ENCODE measurements at places on chromosomes 2 and 18.
A peak's percentile ranks its signal among the peaks of the same experiment; 100 is the strongest.

DNA sequence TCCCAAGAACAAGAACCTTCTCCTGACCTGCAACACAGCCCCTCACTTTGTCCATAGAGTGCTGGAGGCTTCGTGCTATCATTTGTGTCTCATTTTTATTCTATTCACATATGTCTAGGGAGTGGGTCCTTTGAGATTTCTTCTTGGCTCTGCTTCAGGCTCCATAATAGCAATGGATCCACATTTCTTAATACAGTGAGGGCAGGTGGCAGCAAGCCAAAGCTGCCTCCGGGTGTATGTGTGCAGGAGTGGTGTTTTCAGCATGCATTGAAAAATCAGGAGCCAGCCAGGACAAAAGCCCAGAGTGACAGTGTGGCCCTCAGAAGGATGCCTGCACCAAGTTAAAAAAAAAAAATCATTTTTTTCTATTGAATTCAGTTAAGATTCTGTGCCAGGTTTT is 115.1 kb upstream of the PELI1 start:
- peak; percentile 85 for DNase-seq

GRCh38 chr2:150548527-150548926 is 61.1 kb upstream of the RND3 start:
- DNase-seq: no peak

DNA sequence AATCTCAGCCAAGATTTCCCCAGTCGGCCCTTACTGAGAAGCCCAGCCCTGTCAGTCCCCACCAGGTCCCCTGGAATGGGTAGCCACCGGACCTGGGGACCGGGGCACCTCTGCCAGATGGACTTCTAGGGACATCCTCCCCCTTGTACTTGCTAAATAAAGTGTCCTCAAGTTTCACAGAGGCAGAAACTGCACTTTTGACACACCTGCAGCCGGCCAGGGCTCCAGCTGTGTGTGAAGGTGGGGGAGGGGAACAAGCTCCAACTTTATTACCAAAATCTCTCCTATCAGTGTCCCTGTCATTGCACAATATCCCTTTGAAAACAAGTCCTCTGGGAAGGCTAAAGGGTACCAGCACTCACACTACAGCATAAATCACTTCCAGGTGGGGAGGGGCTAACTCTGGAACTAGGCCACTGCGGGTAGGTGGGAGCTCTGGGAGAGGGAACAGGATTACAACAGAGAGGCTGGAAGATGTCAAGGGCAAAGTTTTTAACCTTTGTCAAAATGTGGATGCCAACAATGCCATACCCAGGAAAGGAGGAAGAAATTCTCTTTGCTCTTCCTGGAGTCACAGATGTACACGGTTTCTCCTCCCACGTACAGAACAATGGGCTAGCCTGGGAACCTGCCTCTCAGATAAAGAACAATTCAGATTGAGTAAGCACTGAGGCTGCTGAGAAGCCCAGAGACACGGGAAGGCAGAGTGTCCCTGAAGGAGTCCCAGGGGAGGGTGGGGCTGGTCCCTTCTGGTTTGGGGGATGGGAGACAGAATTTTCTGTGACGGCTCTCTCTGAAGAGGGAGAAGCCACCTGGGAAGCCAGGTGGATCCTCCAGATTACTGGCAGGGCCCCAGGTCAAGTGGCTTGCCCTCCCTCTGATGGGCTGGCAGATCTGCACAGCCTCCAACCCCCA is 11.0 kb downstream of the SDC1 start:
- DNase-seq: peak; percentile 7

DNA sequence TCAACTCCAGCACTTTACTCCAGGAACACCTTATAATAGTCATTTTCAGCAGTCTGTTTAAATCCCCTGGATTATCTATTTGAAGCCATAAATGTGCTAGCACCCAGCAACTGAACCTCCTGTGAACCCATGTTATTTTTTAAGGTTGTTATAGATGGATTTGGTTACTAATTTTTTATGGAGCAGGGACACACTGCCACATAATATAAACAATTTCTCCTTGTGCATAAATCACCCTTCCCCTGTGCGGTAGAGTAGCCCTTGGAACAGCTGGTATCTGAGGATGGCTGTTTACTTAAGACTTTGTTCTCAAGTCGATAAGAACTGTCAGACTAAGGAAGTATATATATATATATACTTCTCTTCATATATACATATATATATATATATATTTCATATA is 367.4 kb downstream of the EPHA4 start:
- DNase-seq: peak; percentile 71

GRCh38 chr2:124683536-124684428 is 658.7 kb downstream of the CNTNAP5 start:
- DNase-seq: no peak

GRCh38 chr18:36594621-36595020 is 234.2 kb downstream of the TPGS2 start:
- DNase-seq: no peak

DNA sequence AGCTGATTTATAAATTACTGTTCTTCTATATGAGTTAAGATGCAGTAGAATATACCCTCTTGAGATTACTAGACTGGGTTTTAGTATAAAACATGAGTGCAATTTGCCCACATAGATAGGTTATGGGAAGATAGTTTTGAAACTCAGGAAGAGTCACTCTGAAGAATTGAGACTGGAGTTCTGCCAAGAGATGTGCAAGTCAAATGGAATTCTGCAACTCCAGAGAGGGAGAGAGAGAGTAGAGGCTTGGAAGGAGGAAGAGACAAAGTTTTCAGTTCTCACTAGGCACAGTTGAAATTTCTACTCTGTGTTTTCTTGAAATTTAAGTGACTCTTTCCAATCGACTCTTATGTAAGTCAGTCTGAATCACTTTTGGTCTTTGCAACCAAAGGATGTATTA is 878.8 kb downstream of the TSN start:
- DNase-seq: peak; percentile 74

- DNase-seq: no peak
These were observed 253.3 kb downstream of the MREG start for GRCh38 chr2:215760091-215760490.

DNA sequence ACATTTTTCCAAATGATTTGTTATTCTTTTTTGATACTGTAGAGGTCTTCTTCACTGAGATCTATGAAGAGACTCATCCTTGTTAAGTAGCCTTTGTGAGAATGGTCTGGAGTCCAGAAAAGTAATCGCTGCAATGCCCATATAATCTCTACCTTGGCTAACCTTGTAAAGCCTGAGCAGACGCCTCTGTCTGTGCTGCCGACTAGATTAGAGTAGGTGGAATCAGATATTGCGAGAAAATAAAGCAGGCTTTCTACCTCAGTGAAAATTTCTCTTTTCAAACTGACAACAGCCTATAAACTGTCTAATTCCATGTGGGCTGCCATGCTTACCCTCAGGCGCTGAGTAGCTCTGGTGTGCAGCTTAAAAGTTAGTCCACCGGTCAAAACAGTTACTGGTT is 17.5 kb upstream of the CERS6 start:
- DNase-seq: no peak

DNA sequence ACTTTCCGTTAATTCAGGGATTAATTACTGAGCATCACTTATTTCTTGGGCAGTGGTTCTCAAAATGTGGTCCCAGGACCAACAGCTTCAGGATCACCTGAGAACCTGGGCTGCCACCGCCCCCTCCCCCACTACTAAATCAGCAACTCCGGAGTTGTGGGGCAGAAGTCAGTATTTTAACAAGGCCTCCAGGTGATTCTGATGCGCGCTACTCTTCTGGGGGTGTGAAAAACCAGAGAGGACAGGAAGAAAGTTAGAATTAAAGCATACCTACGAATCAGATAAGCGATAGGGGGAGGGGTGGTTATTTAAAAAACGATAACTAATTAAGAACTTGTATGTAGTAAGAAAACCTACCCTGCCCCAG is 319 bp downstream of the ZSCAN30 start:
- DNase-seq: no peak

GRCh38 chr2:43144263-43144662 is 82.1 kb downstream of the ZFP36L2 start:
- DNase-seq: no peak

DNA sequence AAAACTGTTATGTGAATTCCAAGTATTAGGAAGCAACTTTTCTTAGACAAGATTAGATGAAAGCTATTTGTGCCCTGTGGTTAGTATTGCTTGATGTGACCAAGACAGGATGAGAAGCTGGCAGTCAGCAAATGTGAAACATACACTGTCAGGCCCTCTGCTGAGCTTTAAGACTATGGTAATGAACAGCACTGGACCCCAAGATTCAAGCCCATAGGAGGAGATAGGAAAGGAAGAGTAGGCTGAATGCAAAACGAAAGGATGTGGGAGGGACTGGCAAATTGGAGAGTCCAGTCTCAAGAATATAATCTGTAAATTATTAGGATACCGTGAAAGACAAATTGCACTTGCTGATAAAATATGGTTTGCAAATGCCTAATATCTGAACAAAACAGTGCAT is 16.4 kb downstream of the BZW1 start:
- DNase-seq: no peak

- no peak for DNase-seq
These were observed 70.2 kb upstream of the DAPL1 start for GRCh38 chr2:158724803-158725381.

DNA sequence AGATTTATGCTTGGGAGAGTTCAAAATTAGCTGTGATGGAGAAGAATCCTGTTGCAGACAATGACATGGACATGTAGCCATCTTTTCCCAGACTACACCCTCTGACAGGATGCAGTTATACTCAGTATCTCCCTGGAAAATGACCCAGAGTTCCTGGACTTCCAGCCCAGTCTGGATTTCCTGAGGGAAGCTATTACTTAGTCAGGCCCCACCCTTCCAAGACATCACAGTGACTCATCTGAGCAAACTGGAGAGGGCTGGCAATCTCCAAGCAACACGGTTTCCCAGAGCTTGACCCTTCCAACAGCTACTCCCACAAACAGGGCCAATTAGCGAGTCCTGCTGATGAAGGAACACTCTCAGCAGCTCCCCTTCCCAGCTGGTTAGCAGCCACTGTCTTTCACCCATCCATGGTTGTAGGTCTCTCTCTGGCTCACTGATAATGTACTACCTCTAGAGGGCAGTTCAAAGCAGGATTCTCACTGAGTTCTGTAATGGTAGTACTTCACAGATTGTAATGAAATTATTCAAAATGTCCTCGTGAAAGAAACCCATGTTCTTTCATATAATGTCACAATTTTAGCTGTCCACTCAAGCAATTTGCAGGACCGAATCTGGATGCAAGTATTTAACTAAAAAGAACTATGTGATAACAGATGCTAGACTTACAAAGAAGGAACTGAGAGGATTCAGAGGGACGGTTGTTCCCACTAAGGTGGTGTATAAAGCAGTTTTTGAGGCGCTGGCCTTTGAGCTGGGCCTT is 110.2 kb downstream of the MDH1 start:
- DNase-seq: peak; percentile 77

GRCh38 chr2:54456612-54457322 is 640 bp downstream of the SPTBN1 start:
- no peak for DNase-seq

- DNase-seq: no peak
These were observed 31.1 kb downstream of the HDAC4 start for GRCh38 chr2:239369631-239370161.

GRCh38 chr2:85972355-85972754 is 83.6 kb upstream of the ST3GAL5 start:
- no peak for DNase-seq

- DNase-seq: peak; percentile 32
These were observed 127.6 kb upstream of the SPOPL start for GRCh38 chr2:138373993-138374408.

- no peak for DNase-seq
These were observed 1132.5 kb upstream of the CELF4 start for GRCh38 chr18:38698088-38698487.

DNA sequence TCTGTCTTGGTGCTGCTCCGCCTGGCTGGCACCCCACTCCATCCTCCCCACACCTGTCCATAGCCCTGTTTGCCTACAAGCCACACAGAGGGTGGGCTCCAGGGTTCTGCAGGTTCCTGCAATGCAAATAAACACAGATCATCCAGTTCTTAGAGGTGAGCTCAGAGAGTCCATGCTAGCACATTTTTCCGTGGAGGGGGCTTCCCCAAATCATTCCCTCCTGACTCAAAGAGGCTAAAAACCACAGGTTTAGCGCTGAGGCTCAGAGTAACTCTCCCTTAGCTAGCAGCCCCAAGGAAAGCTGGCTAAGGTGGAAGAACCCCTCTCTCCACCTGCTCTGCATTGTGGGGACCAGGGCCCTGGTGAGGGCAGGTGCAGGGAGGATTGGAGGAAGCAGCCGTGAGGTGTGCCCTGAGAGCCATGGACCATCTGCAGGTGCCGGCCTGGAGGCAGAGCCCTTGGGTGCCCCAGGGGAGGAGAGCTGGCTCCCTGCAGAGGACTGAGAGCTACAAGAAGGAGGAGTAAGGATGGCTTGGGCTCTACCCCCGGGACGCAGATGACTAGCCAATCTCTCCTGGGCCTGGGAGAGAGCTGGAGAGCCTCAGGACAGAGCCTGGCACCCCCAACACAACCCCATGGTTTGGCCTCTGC is 23.8 kb upstream of the TEX44 start:
- no peak for DNase-seq

- no peak for DNase-seq
These were observed 59.3 kb upstream of the COL5A2 start for GRCh38 chr2:189238903-189239302.

GRCh38 chr2:10278763-10279471 is 23.8 kb upstream of the HPCAL1 start:
- no peak for DNase-seq

GRCh38 chr2:46779447-46779941 is 136.1 kb downstream of the MCFD2 start:
- DNase-seq: no peak

DNA sequence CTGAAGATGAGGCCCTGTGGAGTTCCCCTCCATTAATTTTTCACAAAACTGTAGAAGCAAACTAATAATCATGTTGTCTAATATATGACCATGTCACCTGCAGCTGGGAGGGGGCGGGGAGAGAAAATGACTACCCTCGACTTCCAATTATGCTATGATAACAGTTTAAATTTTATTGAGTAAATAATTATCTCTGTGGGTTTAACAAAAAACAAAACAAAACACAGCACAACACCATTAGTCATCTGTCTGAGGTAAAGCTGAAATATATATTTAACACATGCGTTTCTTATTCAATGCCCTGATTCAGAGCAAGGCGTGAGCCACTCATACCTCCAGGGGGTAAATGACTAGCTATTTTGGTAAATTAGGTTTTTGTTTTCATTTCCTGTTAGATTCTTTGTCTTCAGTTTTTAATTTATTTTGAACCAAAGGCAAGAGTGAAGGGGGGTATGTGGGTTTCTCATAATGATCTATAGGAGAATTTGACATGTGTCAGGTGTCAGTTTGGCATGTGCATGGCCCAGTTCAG is 77.4 kb upstream of the ZCCHC2 start:
- DNase-seq: no peak

- DNase-seq: no peak
These were observed 380.6 kb downstream of the TSN start for GRCh38 chr2:122136056-122136455.

DNA sequence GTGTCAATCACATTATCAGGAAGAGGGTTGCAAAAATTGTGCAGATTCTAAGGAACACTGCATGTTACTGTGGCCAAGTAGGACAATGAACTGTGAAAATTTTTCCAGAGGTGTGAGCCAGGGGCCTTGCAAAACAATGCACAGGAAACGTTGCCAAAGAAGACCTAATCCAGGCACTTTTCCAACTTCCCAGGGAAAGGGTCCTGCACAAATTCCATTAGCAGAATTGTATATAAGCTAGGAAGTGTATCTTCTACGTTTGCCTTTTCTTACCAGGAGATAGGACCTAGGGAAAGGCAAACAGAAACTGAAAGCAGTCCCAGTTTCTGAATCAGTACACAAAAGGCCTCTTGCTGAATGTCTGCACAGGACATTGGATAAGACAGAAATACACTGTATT is 1888.3 kb upstream of the CELF4 start:
- DNase-seq: no peak

- DNase-seq: no peak
These were observed 10.2 kb downstream of the NFATC1 start for GRCh38 chr18:79405781-79406575.

Data from NCI-H446 (cell line).